Fibroblast of upper back skin (primary cell): ENCODE measurements at places on chromosomes 3 and 15.

DNA sequence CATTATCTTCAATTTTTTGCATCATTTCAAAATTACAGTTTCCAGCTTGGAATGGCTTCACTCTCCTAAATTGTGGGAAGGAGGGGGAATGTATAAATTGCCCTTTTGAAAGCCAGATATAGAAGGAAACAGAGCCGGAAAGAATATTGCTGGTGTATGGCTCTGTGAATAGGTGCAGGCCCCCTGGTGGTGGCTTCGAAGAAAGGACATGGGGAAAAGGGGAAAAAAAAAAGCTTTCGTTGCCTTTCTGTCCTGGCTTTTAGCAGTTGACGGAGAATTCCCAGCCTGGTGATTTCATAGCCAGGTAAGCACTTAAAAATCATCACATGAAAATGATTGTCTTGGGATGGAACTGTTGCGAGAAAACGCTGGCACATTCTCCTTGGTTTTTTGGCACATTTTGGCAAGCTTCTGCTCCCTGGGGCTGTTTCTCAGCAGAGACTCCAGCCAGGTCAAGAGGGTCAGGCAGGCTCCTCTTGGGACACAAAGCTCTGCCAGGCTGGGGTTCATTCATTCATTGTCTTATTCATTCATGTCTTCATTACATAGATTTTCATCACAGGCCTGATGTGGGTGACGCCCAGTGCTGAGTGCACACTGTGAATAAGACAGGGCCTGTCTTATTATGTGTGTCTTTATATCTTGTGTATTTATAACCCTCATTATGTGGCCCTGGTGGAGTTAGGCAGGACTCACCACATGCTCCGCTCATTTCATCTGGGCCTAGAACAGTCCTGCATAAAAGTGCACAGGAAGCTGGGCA, 300.0 kb upstream of the TPM1 start:
- peak; percentile 90 for DNase-seq

DNA sequence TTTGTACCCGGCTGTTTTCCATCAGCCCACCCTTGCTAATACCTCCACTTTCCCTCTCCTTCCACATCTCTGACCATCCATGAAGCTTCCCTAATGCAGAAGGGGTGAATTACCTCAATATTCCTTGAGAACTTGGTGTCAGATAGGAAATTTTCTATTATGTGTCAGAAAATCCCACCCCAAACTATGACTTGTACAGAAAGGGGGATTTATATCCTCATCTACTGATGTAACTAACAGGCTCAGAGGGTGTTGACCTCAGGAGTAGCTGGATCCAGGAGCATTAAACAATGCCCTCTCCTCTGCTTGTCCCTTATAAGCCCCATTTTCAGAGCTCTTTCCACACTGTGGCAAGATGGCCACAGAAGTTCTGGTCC, 242.8 kb upstream of the TLE3 start:
- DNase-seq, result no peak

- DNase-seq, result no peak
Measured at GRCh38 chr15:47288794-47289193, 428.5 kb upstream of the SEMA6D start.

GRCh38 chr3:50157827-50158529, 2.9 kb downstream of the SEMA3F start:
- peak; percentile 42 for DNase-seq

GRCh38 chr3:197680955-197681521, 55.7 kb downstream of the RUBCN start:
- DNase-seq, result no peak

- DNase-seq, result no peak
Measured at GRCh38 chr3:34150992-34151391, 352.6 kb downstream of the PDCD6IP start.

DNA sequence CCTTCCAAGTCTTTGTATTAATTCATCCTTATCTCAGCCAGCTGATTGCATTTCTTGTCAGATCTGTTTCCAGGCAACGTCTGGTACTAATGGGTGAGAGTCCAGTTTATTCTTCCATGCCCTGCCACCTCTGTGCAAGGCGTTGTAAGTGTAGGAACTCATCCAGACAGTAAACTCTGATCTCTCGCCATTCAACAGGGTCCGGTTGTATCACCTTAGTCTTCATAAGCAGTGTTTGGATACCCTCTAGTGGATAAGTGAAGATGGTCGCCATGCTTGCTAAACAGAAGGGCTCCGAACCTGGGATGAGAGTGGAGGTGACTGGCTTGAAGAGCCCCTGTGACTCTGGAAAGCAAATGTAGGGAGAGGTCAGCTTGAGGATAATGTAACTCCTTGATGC, 51.6 kb upstream of the CMTM7 start:
- DNase-seq, result peak; percentile 50

DNA sequence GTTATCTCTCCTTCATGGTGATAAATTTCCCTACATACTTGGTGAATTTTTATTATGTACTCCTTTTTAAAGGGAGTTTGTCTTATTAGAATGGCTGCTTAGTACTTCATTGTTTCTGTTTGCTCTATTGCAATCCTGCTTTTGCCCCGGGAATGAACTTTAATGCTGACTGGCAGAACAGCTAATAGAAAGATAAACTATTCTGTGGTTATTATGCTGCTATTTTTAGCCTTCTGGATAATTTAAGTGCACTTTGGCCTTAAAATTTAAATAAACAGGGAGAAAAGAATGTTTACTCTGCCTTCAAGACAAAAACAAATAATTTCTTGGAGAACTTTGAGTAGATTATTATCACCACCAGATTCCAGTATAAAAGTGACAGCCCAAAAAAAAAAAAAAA, 413.8 kb upstream of the CCDC54 start:
- DNase-seq, result peak; percentile 21

DNA sequence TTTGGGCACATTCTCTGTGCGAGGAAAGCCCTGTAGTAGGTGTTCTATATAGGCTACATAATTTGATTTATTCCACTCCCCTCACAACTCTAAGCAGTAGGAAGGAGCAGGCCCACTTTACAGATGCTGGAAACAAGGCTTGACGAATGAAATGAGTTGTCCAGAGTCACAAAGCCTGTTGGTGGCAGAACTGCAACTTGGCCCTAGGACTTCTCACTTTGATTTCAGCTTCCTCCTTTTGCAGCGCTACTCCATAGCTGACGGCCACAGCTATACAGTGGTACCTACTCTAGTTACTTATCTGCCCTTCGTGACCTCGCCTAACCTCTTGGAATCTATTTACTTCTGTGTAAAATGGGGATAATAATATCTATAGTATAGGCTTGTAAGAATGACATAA, 2.5 kb upstream of the IRAK2 start:
- DNase-seq, result no peak

DNA sequence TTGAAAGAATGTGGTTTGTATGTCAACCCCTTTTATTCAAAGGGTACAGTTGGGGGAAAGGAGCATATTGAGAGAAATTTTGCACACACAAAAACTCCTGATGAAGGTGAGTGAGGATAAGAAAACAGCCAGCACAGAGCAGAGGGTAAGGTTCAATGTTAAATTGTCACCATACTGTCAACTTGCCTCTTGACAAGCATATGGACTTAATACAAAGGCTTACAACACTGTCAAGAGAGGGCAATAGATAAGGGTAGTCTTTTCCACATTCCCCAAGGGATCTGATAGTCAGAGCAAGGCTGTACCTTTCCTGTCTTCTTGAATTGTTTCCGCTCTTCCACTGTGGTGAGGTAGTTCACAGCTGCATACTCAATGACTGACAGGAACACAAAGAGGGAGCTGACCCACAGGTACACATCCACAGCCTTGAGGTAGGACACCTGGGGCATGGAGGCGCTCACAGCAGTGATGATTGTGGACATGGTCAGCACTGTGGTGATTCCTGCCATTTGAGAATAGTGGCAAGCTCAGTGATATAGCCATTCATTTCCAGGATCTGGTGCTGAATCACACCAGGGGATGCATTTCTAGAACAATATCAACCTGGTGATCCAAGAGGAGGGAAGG, 20.4 kb upstream of the RIOX2 start:
- no peak for DNase-seq

DNA sequence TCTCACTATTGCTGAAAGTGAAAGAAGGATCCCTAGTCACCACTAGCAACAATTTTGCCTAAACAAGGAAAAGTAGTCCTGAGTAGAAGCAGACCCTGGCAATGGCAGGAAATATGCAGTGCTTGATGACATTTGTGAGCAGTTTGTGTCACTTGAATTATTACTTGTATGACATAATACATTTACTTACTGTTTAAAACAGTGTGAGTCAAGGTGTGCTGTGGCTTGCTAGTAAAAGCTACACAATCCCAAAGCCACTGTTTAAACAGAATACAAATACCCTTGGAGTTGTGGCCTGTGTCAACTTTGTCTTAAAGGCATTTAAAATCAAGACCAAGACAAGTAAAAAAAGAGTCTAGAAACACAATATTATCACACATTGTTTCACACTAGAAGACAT, 775.4 kb downstream of the ROBO1 start:
- no peak for DNase-seq

DNA sequence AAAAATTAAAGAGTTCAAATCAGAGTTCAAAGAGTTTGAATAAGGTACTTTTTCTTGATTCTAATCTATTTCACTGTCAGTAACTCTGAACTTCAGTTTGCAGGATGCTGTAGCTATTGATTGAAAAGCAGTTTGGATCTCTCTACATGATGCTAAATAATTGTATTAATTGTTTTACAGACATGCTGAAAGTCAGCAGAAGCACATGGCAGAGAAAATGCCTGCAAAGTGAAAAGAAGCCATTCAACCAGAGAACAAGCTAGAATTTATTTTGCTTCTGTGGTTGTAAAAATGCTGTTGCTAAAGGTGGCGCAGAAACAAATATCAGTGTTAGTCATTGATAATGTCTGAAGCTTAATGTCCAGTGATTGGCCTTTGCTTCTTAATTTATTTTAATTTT, 92.1 kb upstream of the IL12A start:
- no peak for DNase-seq

DNA sequence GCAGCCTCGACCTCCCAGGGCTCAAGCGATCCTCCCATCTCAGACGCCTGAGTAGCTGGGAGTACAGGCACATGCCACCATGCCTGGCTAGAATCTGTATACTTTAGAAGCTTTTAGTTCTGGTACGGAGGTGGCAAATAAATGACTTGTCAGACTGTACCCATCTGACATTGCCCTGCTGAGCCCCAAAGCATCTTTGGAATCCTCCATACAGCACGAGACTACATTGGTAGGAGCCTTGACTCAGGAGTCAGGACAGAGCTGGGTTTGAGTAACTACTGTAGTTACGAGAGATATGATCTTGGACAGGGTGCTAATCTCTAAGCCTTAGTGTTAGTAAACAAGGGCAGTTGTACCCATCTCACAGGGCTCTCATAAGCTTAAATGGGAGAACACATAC, 67.8 kb upstream of the NPHP3 start:
- DNase-seq, result no peak

DNA sequence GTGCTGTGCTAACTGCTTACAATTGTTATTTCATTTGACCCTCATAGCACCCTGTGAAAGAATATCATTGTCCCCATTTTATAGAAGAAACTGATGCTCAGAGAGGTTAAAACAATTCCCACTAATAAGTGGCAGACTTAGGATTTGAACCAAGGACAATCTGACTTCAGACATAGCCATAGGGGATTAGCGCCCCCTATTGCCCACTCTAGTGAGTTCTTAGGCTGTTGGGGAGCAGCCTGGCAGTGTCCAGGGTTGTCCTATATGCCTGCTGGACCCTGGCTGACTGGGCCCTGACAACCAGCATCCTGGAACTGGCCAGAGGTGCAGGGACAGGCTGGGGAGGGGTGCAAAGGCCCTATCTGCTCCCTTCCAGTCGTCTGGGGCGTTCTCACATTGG, 15.4 kb downstream of the DPH3 start:
- peak; percentile 35 for DNase-seq
